ENCODE measurements at places on chromosomes 7 and 10.

GRCh38 chr7:37109843-37110242, 338.8 kb downstream of the ELMO1 start:
- no peak for DNase-seq

DNA sequence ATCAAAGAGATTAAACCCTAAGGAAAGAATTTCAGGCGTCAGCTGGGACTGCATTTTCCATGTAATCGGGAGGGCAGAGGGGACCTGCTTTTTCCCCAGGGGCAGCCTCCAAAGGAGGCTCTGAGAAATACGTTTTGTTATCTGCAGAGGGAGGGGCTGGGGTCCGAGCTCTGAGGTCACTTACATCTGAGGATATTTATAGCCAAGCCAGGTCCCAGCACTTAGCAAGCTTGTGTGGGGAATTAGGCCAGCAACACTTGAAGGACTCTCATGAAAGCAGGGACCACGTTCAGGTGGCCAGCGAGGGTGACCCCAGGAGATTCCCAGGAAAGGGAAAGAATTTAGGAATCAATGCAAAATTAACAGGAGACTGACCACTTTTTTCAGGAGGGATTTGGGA, 20.6 kb upstream of the GDI2 start:
- DNase-seq, result no peak

DNA sequence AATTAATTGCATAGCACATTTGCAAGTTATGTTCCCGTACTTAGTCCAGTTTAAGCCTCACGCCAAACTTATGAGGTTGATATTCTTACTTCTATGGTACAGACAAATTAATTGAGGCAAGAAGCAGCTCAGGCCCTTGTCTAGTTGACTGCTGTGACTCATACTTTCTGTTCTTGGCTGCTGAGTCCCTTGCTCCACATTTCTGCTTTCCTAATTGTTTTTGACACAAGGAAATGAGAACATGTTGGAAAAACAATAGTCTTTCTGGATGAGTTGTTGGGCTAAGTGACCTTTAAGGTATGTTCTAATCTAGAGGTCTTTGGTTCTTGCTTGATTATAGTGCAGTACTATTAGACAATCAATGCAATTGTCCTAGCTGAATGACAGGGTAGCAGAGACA, 331.8 kb downstream of the NRG3 start:
- DNase-seq, result no peak

GRCh38 chr7:27793780-27794179, 53.8 kb downstream of the TAX1BP1 start:
- DNase-seq, result no peak

DNA sequence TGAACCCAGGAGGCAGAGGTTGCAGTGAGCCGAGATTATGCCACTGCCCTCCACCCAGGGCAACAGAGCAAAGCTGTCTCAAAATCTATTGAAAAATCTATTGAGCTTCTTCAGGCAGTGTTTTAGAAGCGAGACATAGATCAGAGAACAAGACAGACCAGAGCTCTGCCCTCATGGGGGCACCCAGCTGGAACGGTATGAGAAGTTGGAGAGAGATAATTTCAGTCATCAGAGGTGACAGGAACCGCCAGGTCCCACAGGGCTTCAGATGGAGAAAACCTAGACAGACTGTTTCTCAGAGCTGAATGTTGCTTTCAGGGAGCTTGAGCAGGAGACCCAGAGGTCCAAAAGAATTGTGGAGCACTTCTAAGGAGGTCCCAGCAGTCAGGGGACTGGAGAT, 14.2 kb upstream of the GTF2IRD1 start:
- DNase-seq, result no peak

DNA sequence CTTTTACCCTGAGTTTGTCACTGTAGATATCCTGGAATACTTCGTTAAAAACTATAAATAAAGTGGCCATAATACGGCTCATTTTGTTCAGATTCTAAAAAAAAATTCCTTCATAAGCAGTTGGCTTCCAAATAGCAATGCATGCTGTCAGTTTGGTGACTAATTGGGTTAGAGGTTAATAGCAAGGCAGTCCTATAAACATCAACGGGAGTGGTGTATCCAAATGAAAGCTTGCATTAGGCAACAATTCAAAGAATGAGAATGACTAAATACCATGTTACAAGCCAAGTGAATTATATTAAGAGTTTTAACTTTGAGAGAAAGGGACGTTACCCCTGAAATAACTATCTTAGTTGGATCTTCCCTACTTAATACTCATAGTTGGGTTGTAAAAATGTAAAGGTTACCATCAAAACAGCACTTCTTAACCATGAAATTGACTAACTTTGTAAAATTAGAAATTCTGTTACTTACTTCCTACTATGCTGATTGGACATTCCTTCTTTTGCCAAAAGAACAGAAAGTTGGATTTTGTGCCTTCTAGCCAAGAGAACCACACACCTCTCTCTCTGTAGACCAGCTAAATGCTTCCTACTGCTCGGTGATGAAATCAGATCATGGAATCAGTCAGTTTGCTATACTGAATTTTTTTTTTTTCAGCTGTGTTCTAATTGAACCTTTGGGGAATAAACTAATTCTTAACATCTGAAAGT, 98.0 kb downstream of the KAT6B start:
- no peak for DNase-seq

GRCh38 chr7:47741984-47742383, 160.1 kb upstream of the TNS3 start:
- DNase-seq, result no peak

DNA sequence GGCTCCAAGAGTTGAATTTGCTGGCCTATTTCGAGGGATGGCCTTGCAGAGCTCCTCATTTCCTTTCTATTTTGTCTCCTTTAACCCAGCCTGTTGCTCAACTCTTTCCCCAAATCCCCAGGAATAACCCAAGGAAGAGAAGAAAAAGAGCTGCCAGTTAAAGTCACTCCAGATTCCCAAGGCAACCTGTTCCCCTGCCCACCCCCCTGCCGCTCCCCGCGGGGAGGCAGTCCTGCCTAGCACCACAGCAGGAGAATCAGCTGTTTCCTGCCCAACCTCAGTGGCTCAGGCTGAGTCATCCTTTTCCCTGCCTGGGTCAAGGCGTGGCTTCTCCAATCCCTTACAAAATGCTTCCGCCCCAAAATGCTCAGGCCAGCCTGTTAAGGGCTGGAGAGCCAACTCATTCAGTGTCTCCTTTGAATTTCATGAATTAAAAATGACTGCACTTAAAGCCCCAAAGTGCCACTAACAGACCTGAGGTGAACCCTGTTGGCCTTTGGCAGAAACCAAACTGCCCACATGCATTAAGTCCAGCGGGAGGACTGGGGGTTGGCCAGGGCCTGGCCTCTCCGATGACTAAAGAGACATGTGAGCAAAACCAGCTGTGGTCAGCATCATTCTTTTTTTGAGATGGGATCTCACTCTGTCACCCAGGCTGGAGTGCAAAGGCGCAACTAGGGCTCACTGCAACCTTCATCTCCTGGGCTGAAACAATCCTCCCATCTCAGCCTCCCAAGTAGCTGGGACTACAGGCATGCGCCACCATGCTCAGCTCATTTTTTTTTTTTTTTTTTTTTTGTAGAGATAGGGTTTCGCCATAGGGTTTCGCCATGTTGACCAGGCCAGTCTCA, 83.2 kb upstream of the KIF5B start:
- DNase-seq, result no peak

GRCh38 chr10:58399410-58399809, 14.2 kb downstream of the TFAM start:
- no peak for DNase-seq

GRCh38 chr10:30185341-30185740, 126.0 kb upstream of the JCAD start:
- no peak for DNase-seq

DNA sequence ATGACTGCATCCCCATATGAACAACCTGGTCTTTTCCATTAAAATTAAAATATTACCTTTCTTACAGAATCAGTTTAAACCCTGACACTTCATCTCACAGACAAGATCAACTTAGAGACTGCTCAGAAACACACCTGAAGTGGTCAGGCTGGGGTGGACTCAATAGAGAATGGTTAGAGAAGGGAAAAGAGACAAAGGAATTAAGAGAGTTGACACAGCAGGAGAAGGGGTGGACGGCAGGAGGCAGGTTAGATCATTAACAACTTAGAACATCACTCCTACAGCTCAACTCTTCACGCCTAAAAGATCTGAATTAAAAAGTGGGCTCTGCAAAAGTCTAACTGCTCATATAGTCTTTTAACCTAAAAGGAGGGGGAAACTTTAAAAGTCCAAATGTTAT, 157.7 kb upstream of the COL1A2 start:
- DNase-seq, result no peak

- DNase-seq, result no peak
Observed at GRCh38 chr10:12589791-12590190, 240.4 kb downstream of the CAMK1D start.

- no peak for DNase-seq
Observed at GRCh38 chr10:123149162-123149567, 1.2 kb downstream of the HMX2 start.

- DNase-seq, result no peak
Observed at GRCh38 chr10:125567529-125567928, 115.4 kb downstream of the TEX36 start.
